ENCODE measurements at places on chromosomes 6 and 20.

DNA sequence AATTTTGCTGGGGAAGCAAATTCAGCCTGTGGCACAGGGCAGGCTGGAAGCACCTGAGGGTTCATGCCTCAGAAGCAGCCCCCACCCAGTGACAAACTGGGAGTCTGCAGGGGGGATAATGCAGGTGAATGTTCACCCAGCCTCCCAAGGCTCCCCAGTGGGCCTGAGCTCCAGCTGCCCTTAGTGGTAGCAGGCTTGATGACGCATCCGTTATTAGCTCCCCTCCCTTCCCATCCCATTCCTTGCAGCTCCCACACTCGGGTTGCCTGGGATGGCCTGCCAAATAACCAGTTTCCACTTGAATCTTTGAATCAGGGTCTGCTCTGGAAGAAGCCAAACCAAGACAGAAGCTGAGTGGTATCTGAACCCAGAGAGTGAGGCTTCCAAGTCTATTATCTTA lies 15.8 kb downstream of the KCNK15 start:
- peaks cover 10% of the 10 kb centered on the region for H3K27me3 ChIP-seq
- no peak overlapping the region for H3K4me3 ChIP-seq
- H3K36me3 ChIP-seq = no peaks in the 10 kb centered on the region
- DNase-seq = peak; percentile 64

DNA sequence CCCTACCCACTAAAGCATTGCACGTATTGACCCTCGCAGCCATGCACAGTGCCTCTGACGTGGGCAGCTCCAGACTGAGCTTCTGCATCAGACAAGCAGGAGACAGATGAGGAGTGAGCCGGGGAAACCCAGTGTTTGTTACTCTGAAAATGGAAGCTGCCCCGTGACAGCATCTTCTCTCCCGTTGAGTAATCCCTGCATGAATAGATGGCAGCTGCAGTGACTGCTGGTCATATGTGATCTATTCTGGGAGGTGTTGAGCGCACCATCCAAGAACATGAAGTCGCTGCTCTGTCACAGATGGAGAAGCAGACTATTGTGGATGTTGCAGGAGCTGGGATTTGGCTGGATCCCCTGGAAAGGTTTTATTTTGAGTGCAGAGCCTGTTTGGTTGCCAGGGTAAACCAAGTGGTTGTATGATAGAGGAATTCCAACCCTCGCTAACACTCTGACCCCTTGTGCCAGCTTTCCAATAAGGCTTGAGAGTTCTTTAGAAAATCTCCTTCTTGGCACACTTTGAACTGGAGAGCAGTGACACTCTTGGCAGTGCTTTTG lies 242.2 kb downstream of the NRN1 start:
- no peaks in the 10 kb centered on the region for H3K4me1 ChIP-seq
- no peaks in the 10 kb centered on the region for H3K27me3 ChIP-seq
- DNase-seq = no peak
- H3K27ac ChIP-seq = no peak overlapping the region
- H3K4me3 ChIP-seq = no peak overlapping the region

GRCh38 chr20:42095221-42095620 lies 477.0 kb upstream of the CHD6 start:
- peaks cover 3% of the 10 kb centered on the region for H3K27me3 ChIP-seq
- H3K4me3 ChIP-seq = no peak overlapping the region
- H3K27ac ChIP-seq = no peak overlapping the region

GRCh38 chr20:29497261-29497671 lies 1760.2 kb upstream of the DEFB115 start:
- no peak overlapping the region for H3K4me3 ChIP-seq
- H3K36me3 ChIP-seq = no peaks in the 10 kb centered on the region
- DNase-seq = peak; percentile 74
- H3K27ac ChIP-seq = no peak overlapping the region
- H3K27me3 ChIP-seq = peaks cover 24% of the 10 kb centered on the region
- no peaks in the 10 kb centered on the region for H3K4me1 ChIP-seq

DNA sequence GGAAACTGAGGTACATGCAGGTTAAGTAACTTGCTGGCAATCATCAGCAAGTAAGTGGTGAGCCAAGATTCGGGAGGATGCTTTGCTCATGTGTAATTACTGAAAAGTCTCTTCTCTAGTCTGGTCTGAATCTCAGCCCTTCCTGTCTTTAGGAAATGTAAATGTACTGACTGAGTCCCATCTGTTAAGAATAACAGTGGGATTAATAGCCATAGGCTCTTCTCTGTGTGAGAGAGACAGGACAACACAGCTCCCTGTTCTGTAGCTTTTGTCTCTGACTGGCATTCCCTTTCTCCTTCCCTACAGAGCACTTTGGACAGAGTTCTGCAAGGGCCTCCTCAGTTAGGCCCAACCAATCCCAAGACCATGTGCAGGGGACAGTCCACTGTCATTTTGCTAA lies 131.3 kb upstream of the OGFRL1 start:
- no peaks in the 10 kb centered on the region for H3K4me1 ChIP-seq
- H3K4me3 ChIP-seq = no peak overlapping the region
- H3K27ac ChIP-seq = no peak overlapping the region
- H3K36me3 ChIP-seq = no peaks in the 10 kb centered on the region

DNA sequence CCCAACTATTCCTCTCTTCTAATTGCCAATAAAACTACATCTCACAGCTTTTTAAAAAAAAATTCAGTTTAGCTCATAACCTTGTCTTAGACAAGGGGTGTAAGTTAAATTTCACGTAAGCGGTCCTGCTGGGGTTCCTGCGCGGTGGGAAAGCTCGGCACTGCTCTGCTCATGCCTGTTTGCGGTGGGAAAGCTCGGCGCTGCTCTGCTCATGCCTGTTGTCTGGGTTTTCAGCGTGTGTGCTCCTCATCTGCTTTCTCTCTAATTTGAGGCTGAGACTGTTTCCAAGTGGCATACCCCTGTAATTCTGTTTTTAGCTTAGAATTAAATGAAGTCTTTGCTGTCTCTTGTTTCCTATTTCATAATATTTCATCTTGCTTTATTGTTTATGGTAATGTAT lies 18.6 kb downstream of the ARID1B start:
- peak overlapping the region; percentile 22 for H3K4me3 ChIP-seq
- H3K4me1 ChIP-seq = peaks cover 9% of the 10 kb centered on the region
- no peaks in the 10 kb centered on the region for H3K36me3 ChIP-seq
- H3K27ac ChIP-seq = no peak overlapping the region
- no peaks in the 10 kb centered on the region for H3K27me3 ChIP-seq
